Mesenchymal stem cell (in vitro differentiated cells and primary cell): ENCODE measurements at places on chromosomes 5 and 9.

GRCh38 chr5:54671681-54672080, 154.1 kb downstream of the SNX18 start:
- H3K36me3 ChIP-seq = no peaks in the 10 kb centered on the region
- no peak overlapping the region for H3K27ac ChIP-seq
- H3K4me1 ChIP-seq = peaks cover 4% of the 10 kb centered on the region
- peak; percentile 13 for DNase-seq
- no peak overlapping the region for H3K4me3 ChIP-seq
- no peaks in the 10 kb centered on the region for H3K27me3 ChIP-seq

- H3K4me1 ChIP-seq = peaks cover 2% of the 10 kb centered on the region
- no peak overlapping the region for H3K27ac ChIP-seq
- H3K27me3 ChIP-seq = no peaks in the 10 kb centered on the region
- H3K4me3 ChIP-seq = no peak overlapping the region
Observed at GRCh38 chr5:172216345-172216744, 22.4 kb downstream of the EFCAB9 start.

GRCh38 chr5:167049771-167050567, 1241.5 kb upstream of the WWC1 start:
- no peaks in the 10 kb centered on the region for H3K4me1 ChIP-seq
- no peaks in the 10 kb centered on the region for H3K27me3 ChIP-seq
- H3K36me3 ChIP-seq = no peaks in the 10 kb centered on the region
- no peak for DNase-seq

DNA sequence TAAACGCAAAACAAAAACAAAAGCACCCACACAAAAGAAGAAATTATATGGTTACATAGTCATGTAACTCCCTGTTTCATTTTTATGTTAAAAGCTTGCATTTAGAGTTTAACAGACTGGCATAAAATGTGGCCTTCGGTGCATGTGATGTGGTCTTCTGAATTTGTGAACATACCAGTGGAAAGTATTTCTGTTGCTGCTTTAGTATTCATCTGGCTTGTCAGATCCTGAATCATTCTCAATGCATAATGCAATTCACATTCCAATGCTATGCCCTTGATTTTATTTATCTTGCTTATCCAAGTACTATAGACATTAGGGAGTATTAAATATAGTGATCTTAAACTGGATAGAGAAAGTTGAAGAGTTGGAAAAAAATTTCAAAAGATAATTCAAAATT, 740.2 kb upstream of the ZNF608 start:
- DNase-seq = peak; percentile 51
- no peak overlapping the region for H3K4me3 ChIP-seq
- no peaks in the 10 kb centered on the region for H3K36me3 ChIP-seq
- no peak overlapping the region for H3K27ac ChIP-seq
- no peaks in the 10 kb centered on the region for H3K27me3 ChIP-seq

DNA sequence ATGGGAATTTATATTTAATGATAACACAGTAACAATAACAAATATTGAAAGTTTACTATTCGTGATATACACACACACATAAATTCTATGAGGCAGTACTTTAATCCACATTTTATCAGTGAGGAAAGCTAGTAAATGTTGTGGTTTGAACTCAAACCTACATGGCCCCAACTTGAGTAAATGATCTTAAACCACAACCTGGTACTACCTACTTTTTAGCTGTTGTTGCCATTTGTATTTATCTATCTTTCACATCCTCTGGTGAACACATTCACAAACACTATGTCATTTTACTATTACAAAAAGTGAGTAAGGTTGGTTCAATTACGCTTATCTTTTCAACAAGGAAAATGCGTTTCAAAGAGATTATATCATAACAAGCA, 186.1 kb downstream of the SMC2 start:
- no peaks in the 10 kb centered on the region for H3K27me3 ChIP-seq
- H3K27ac ChIP-seq = no peak overlapping the region
- no peaks in the 10 kb centered on the region for H3K36me3 ChIP-seq
- no peak for DNase-seq

DNA sequence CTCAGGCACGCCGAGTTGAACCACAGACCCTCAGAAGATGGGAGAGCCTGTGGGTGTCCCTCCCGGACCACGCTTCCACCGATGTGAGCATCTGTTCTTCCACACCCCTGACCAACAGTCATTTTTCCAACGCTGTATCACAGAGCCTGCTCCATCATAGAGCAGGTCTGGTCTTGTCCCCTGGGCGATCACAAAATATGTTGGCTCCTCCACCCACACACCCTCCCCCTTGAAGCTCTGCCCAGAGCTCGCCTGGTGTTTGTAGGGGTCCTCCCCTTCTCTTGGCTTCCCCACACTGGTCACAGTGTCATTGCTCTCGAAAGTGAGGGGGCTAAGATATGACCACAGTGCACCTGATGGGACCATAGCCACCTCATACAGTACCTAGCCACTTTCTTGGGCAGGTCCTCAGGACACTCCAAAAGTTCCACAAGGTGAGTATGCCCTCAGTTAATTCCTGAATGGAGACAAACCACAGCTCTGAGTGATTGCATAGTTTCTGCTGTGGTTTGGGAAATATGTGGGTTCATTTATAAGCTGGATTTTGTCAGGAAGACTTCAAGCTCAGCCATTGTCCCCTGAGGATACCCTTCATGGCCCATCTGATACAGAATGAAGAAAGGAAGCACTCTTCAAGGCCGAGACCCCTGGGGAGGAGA, 3.5 kb upstream of the ZNF618 start:
- H3K27me3 ChIP-seq = peaks cover 13% of the 10 kb centered on the region
- H3K27ac ChIP-seq = no peak overlapping the region
- no peaks in the 10 kb centered on the region for H3K4me1 ChIP-seq
- no peak for DNase-seq

- H3K4me1 ChIP-seq = peaks cover 6% of the 10 kb centered on the region
- no peak overlapping the region for H3K27ac ChIP-seq
- H3K4me3 ChIP-seq = no peak overlapping the region
- no peaks in the 10 kb centered on the region for H3K36me3 ChIP-seq
- peaks cover 57% of the 10 kb centered on the region for H3K27me3 ChIP-seq
Observed at GRCh38 chr9:127755061-127756060, 20.3 kb upstream of the TOR2A start.

- H3K27ac ChIP-seq = no peak overlapping the region
- H3K4me3 ChIP-seq = no peak overlapping the region
- no peaks in the 10 kb centered on the region for H3K4me1 ChIP-seq
- DNase-seq = no peak
- no peaks in the 10 kb centered on the region for H3K36me3 ChIP-seq
- no peaks in the 10 kb centered on the region for H3K27me3 ChIP-seq
Observed at GRCh38 chr5:164266571-164266970, 761.2 kb downstream of the MAT2B start.

DNA sequence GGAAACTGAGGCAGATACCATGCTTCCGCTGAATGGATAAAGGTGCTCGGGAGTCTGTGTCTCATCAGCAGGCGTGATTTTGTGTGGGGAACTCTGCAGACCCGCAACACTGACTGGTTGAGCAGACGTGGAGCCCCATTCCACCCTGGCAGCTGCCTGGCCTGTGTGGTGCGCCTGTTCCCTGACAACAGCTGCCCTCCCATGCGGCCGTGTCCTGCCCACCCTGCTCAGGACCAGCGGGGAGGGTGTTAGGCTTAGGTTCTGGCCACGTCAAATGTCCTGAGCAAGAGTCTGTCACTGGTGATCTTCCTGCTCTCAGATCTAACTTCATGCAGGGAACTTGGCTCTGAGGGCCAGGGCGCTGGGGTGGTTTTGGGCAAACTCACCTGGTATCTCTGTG, 417.7 kb upstream of the IRX4 start:
- no peaks in the 10 kb centered on the region for H3K36me3 ChIP-seq
- no peaks in the 10 kb centered on the region for H3K4me1 ChIP-seq
- H3K27ac ChIP-seq = no peak overlapping the region

DNA sequence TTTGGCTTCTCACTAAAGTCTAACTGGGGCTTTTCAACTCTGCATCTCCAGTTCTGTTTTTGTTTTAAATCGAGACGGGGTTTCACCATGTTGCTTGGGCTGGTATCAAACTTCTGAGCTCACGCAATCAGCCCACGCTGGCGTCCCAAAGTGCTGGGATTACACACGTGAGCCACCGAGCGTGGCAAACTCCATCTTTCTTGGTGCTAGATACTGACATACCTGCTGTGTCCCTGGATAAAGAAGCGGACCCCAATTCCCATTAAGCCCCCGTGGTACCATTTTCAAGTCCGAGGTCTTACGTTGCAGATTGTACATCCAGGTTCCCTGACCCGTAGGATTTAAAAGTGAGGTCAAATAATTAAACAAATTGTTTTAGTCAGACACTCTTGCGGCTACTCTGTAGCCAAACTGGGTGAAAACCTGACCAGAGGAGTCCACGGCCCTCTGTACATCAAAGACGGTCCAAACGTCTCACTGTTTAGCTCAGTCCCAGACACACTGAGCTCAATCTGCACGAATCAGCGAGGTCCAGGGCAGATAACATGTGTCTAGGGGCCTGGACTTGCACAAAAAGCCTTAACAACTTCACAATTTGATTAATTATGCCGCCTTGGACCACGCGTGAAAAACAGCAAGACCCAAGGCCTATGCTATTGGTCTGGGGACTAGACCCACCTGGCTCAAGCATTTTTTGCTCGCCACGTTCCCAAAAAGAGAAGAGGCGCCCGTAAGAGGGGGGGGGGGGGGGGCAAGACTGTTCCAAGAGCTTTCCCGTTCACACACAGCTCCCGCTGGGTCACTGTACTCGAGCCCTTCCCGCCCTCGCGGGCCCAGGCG, 727 bp upstream of the DNAJA1 start:
- H3K27me3 ChIP-seq = no peaks in the 10 kb centered on the region
- peak overlapping the region; percentile 94 for H3K27ac ChIP-seq
- no peak for DNase-seq
- peaks cover 15% of the 10 kb centered on the region for H3K4me1 ChIP-seq
- H3K4me3 ChIP-seq = peak overlapping the region; percentile 80

GRCh38 chr5:75588666-75589065, 22.6 kb upstream of the ANKDD1B start:
- no peak overlapping the region for H3K27ac ChIP-seq
- DNase-seq = no peak
- no peak overlapping the region for H3K4me3 ChIP-seq
- H3K36me3 ChIP-seq = peaks cover 8% of the 10 kb centered on the region
- H3K27me3 ChIP-seq = no peaks in the 10 kb centered on the region
- no peaks in the 10 kb centered on the region for H3K4me1 ChIP-seq

DNA sequence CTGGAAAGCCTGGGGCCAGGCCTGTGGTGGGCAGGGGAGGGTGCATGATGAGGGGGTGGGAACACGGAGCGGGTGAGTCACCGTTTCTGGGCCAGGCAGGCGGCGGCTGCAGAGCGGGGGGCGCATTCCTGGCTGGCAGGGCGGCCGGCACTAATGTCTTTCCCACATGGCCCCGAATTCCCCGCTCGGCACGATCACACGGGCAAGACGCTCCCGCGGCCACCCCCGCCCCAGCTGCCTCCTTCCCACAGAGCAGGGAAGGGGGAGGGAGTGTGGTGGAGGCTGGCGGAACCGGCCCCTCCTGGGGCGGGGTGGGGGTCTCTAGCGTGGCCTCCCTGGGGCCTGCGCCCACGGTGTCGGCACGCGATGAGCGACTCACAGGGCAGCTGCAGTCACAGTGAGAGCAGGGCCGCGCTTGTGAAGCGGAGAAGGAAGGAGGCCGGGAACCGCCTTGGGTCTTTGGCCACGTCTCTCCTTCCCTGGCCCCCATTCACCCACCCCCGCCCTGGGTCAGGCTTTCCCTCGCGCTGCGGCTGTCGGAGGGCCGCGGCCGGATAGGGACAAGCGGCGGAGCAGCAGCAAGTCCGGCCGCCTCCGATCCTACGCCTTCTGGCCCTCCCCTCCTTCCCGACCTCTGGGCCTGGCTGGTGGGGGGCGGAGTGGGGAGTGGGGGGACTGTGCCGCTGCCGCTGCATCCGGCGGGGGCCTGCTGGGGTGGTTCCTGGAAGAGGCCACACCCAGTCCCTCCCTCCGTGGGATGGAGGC, 48.9 kb downstream of the CXXC5 start:
- H3K27ac ChIP-seq = peak overlapping the region; percentile 98
- H3K27me3 ChIP-seq = no peaks in the 10 kb centered on the region
- H3K4me3 ChIP-seq = peak overlapping the region; percentile 57

GRCh38 chr5:108278285-108279240, 103.3 kb downstream of the FBXL17 start:
- no peaks in the 10 kb centered on the region for H3K36me3 ChIP-seq
- no peak for DNase-seq
- H3K4me3 ChIP-seq = no peak overlapping the region
- H3K27me3 ChIP-seq = no peaks in the 10 kb centered on the region

- H3K27ac ChIP-seq = no peak within 1 kb of the TSS
- H3K4me3 ChIP-seq = no peak within 1 kb of the TSS
- DNase-seq = no peak
Observed at GRCh38 chr9:136764301-136764891, at the start of gene LCN15. TSS of gene LCN15 (minus strand) at chr9:136764518. CDS start at chr9:136764488, 30 bp downstream.

GRCh38 chr9:133842721-133843227, 104.6 kb upstream of the SARDH start:
- H3K4me1 ChIP-seq = peaks cover 47% of the 10 kb centered on the region
- H3K4me3 ChIP-seq = no peak overlapping the region
- no peaks in the 10 kb centered on the region for H3K27me3 ChIP-seq

DNA sequence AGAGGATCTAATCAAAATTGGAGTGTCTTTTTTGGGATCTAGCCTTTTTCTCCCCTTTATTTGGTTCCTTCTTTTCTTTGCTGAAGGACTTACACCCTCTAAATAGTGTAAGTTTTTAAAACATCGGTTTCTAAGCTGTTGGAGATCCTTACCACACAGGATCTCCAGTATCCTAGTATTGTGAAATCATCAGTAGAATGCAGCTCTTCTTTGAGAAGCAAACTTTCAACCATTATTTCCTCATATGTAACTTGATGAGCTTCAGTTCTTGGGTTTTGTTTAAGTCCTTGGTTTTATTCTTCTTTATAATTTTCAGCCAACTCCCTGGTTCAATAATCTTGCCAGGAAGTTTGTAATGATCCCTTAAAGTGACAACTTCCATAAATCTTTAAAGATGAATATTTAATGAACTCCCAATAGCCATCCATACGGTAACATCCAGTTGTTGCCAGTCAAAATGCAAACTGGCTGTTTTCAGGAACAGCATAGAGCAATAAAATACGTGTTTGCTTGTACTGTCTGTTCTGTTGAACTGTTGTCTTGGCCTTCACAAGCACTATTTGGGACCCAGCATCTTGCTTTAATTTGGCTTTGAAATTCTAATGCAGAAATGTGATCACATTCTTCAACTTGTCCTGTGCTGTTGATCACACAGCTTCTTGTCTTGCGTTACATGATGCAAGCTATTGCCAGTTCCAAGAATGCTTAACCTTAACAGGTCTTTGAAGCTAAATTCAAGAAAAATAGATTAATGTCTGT, 34.8 kb upstream of the TTC23L start:
- no peaks in the 10 kb centered on the region for H3K4me1 ChIP-seq
- H3K4me3 ChIP-seq = no peak overlapping the region
- H3K27ac ChIP-seq = no peak overlapping the region
- H3K27me3 ChIP-seq = no peaks in the 10 kb centered on the region
- peaks cover 46% of the 10 kb centered on the region for H3K36me3 ChIP-seq

GRCh38 chr5:171494452-171495121, 75.1 kb downstream of the FGF18 start:
- H3K36me3 ChIP-seq = no peaks in the 10 kb centered on the region
- H3K27ac ChIP-seq = no peak overlapping the region
- H3K27me3 ChIP-seq = no peaks in the 10 kb centered on the region
- peak; percentile 78 for DNase-seq
